ENCODE measurements at places on chromosomes 3 and 15.

GRCh38 chr3:114481113-114481512, 187.3 kb downstream of the TIGIT start:
- H3K27me3 ChIP-seq, result no peaks in the 10 kb centered on the region
- no peak for DNase-seq
- no peaks in the 10 kb centered on the region for H3K4me1 ChIP-seq
- H3K27ac ChIP-seq, result no peak overlapping the region
- no peak overlapping the region for H3K4me3 ChIP-seq

GRCh38 chr3:39426312-39426711, 19.8 kb downstream of the RPSA start:
- H3K4me3 ChIP-seq, result no peak overlapping the region
- H3K36me3 ChIP-seq, result no peaks in the 10 kb centered on the region
- H3K27me3 ChIP-seq, result no peaks in the 10 kb centered on the region
- no peak for DNase-seq
- no peaks in the 10 kb centered on the region for H3K4me1 ChIP-seq

DNA sequence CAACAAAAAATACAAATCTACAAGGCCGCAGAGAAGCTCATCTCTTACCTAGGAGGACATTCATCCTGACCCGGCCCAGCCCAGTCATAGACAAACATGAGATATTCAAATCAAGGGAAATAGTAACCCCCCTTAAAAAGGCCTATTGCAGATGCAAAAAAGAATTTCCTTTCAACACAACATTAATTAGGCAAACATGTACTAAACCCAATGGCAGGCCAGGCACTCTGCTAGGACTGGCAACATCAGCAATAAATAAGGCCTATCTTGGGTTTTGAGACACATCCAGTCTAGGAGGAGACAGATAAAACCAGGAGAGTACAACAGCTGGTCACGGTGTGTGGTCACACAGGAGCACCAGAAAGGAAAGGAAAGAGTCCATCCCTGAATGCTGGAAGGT, 61.4 kb downstream of the ADCY5 start:
- DNase-seq, result no peak
- H3K27me3 ChIP-seq, result no peaks in the 10 kb centered on the region
- no peaks in the 10 kb centered on the region for H3K4me1 ChIP-seq
- H3K4me3 ChIP-seq, result no peak overlapping the region

GRCh38 chr3:11009898-11010297, 17.4 kb downstream of the SLC6A1 start:
- no peak overlapping the region for H3K4me3 ChIP-seq
- no peak overlapping the region for H3K27ac ChIP-seq
- H3K4me1 ChIP-seq, result no peaks in the 10 kb centered on the region
- no peaks in the 10 kb centered on the region for H3K27me3 ChIP-seq
- H3K36me3 ChIP-seq, result no peaks in the 10 kb centered on the region

GRCh38 chr3:48505146-48505545, 1.2 kb upstream of the SHISA5 start:
- no peak for DNase-seq
- H3K4me3 ChIP-seq, result no peak overlapping the region
- H3K4me1 ChIP-seq, result peaks cover 43% of the 10 kb centered on the region
- no peaks in the 10 kb centered on the region for H3K27me3 ChIP-seq

GRCh38 chr3:49855662-49856061, 702 bp downstream of the TRAIP start:
- H3K4me3 ChIP-seq, result peak overlapping the region; percentile 85
- no peaks in the 10 kb centered on the region for H3K27me3 ChIP-seq
- H3K27ac ChIP-seq, result no peak overlapping the region
- DNase-seq, result no peak
- no peaks in the 10 kb centered on the region for H3K36me3 ChIP-seq

GRCh38 chr15:54577476-54578250, 599.4 kb downstream of the UNC13C start:
- H3K27ac ChIP-seq, result no peak overlapping the region
- DNase-seq, result no peak
- no peaks in the 10 kb centered on the region for H3K36me3 ChIP-seq
- H3K4me1 ChIP-seq, result no peaks in the 10 kb centered on the region

DNA sequence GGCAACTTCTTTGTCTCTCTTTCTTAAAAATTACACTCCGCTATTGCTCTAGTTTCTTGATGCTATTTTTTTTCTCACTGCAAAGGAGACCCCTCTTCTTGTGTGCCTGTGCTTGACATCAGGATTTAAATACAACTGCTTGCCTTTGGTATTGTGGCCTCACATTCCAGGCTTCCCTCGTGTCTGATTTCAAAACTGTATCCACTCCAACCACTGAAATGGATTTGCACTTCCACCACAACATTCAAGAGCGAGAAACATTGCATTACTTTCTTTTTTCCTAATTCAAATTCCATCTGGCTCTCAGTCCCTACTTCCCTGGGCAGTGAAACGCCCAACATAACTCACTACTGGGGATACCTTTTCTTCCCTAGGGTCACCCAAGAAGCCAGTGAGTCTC, 50.4 kb upstream of the PXYLP1 start:
- H3K27me3 ChIP-seq, result no peaks in the 10 kb centered on the region
- no peak overlapping the region for H3K4me3 ChIP-seq
- H3K4me1 ChIP-seq, result no peaks in the 10 kb centered on the region

DNA sequence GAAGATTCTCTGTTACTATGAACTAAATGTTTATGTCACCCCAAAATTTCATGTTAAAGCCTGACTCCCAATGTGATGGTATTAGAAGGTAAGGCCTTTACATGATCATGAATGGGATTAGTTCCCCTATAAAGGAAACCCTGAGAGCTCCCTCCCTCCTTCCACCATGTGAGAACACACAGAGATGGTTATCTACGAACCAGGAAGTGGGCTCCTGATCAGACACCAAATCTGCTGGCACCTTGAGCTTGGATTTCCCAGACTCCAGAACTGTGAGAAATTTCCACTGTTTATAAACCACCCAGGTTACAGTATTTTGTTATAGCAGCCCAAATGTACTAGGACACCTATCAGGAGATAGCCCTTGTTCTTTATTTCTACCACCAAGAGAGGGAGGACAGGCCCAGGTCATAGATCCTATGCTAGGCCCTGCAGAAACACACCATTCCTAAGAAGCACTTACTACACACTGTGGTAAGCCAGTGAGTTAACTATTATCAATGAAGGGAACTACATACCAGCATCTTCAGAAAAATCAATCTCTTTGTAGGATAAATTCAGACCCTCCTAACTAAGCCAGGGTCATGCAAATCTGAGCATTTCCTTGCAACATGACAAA, 59.0 kb downstream of the PRKAR2A start:
- no peaks in the 10 kb centered on the region for H3K27me3 ChIP-seq
- H3K4me1 ChIP-seq, result peaks cover 3% of the 10 kb centered on the region
- 0 out of 2 replicates have a peak, but pooled peaks cover 2% of the 10 kb centered on the region for H3K36me3 ChIP-seq
- no peak for DNase-seq
- H3K27ac ChIP-seq, result no peak overlapping the region

DNA sequence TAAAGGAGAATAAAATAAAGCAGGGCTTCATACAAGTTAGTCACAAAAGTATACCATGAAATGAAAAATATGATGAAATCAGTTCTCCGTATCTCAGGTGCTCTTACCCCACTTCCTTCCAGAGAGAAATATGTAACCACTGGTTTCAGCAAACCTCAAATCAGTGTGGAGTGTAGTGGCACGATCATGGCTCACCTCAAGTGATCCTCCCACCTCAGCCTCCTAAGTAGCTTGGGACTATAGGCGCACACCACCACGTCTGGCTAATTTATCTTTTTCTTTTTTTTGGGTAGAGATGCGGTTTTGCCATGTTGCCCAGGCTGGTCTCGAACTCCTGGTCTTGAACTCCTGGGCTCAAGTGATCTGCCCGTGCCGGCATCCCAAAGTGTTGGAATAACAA, 24.2 kb downstream of the DENND4A start:
- H3K27me3 ChIP-seq, result no peaks in the 10 kb centered on the region
- peaks cover 60% of the 10 kb centered on the region for H3K4me1 ChIP-seq
- no peak overlapping the region for H3K4me3 ChIP-seq
- H3K27ac ChIP-seq, result no peak overlapping the region
- no peak for DNase-seq

GRCh38 chr3:196655496-196655895, 16.0 kb downstream of the NRROS start:
- no peak for DNase-seq
- no peak overlapping the region for H3K4me3 ChIP-seq
- H3K4me1 ChIP-seq, result no peaks in the 10 kb centered on the region

DNA sequence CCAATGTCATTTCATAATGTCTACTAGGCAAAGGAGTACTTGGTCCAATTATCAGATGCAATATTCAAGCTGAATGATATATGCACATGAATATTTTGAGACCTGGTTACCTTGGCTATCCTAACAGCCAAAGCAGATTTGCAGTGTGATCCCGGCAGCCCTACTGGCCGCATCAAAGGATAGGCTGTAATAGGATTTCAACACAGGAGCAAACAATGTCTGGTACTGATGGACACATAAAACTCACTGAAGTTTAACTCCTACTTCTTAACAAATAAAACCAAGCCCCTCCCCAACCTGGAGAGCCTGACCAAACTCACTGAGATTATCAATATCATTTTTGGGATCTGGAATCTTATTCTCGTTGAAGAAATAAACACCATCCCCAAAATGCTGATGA, 130.2 kb downstream of the FOXP1 start:
- H3K4me3 ChIP-seq, result no peak overlapping the region
- DNase-seq, result no peak
- no peaks in the 10 kb centered on the region for H3K27me3 ChIP-seq

- DNase-seq, result no peak
- H3K27me3 ChIP-seq, result no peaks in the 10 kb centered on the region
- H3K4me3 ChIP-seq, result no peak overlapping the region
- peak overlapping the region; percentile 54 for H3K27ac ChIP-seq
- H3K4me1 ChIP-seq, result peaks cover 23% of the 10 kb centered on the region
- no peaks in the 10 kb centered on the region for H3K36me3 ChIP-seq
Observed at GRCh38 chr15:92840149-92840548, 60.0 kb upstream of the CHD2 start.

DNA sequence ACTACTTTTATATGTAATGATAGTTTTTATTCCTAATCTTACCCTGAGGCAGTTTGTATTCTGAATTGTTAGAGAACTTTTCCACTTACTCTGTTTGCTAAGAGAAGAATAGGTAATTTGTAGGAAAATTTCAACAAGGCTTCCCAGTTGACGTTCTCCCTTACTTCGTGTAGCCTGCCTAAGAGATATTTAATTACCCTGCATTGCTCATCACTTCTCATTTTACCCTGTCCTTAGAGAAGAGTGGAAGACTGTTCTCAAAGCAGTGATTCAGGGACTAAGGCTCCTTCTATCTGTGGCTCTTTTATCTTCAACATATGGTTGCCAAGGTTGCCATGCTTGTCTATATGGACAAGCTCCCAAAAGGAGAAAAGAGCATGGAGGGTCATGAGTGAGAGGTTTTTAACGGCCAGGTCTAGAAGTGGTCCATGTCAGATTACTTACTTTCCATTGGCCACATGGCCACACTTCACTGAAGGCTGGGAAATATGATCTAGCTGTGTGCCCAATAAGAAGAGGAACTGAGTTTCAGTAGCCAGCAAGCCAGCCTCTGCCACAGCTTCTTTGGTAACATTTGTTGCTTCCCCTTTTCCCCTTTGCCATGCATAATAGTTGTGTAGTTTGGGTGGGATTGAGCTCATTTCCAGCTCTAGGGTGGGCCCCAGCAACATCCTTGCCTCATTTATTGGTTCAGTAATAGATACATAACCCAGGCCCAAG, 22.1 kb downstream of the PDE8A start:
- peaks cover 18% of the 10 kb centered on the region for H3K4me1 ChIP-seq
- H3K36me3 ChIP-seq, result no peaks in the 10 kb centered on the region
- no peaks in the 10 kb centered on the region for H3K27me3 ChIP-seq
- H3K4me3 ChIP-seq, result no peak overlapping the region
- no peak overlapping the region for H3K27ac ChIP-seq
- peak; percentile 61 for DNase-seq

- H3K27me3 ChIP-seq, result no peaks in the 10 kb centered on the region
- DNase-seq, result no peak
- no peaks in the 10 kb centered on the region for H3K36me3 ChIP-seq
- H3K27ac ChIP-seq, result no peak overlapping the region
- no peaks in the 10 kb centered on the region for H3K4me1 ChIP-seq
- H3K4me3 ChIP-seq, result no peak overlapping the region
Observed at GRCh38 chr15:33022629-33023028, 171.9 kb downstream of the FMN1 start.

GRCh38 chr3:149280671-149281349, 52.6 kb downstream of the TM4SF18 start:
- DNase-seq, result peak; percentile 47
- no peak overlapping the region for H3K27ac ChIP-seq
- H3K36me3 ChIP-seq, result no peaks in the 10 kb centered on the region
- no peak overlapping the region for H3K4me3 ChIP-seq
- H3K4me1 ChIP-seq, result peaks cover 13% of the 10 kb centered on the region
- no peaks in the 10 kb centered on the region for H3K27me3 ChIP-seq

DNA sequence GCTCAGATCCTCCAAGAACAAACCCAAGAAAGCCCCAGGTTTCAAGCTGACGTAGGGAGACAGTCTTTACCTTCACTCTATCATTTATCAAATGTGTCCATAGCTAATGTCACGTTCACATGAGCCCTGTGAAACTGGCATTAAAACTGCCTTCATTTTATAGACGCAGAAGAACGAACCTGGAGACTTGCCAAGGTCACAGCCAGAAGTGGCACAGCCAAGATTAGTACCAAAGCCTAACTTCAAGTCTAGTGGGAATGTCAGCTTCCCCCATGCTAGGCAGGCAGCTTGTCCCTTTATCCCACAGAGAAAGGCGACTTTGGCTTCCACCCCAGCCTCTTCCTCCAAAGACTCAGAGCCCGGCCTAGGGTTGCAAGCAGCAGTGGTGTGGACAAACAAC, 517.2 kb downstream of the SHQ1 start:
- no peaks in the 10 kb centered on the region for H3K4me1 ChIP-seq
- H3K27ac ChIP-seq, result no peak overlapping the region
- no peak overlapping the region for H3K4me3 ChIP-seq
- no peak for DNase-seq

DNA sequence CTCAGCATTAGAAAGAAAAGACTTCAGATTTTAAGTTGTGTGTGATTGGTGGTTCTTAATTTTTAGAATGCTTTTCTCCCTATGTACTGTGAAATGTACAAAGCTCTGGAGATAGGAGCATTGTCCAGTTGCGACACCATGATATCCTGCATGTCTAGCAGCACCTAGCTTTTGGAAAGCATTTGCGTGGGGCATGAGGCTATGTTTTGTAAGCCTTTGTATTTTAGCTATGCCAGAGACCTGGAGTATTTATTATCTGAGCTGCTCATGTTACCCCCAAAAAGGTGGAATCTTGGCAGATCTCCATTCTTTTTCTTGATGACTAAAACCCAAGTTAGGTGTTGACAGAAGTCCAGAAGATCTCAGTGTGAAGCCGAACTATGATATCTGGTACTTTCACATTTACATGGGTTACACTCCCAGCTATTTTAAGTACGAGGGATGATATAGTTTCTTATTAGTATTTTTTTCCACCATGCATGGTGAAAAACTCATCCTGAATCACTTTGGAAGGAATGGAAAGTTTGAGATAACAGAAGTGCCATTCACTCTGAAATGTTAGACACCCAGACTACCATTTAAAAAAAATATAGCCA, 126.7 kb upstream of the SAMMSON start:
- H3K4me3 ChIP-seq, result no peak overlapping the region
- H3K27me3 ChIP-seq, result no peaks in the 10 kb centered on the region
- DNase-seq, result no peak
- no peaks in the 10 kb centered on the region for H3K36me3 ChIP-seq
- H3K27ac ChIP-seq, result no peak overlapping the region

- H3K4me3 ChIP-seq, result no peak overlapping the region
- H3K36me3 ChIP-seq, result no peaks in the 10 kb centered on the region
- no peaks in the 10 kb centered on the region for H3K27me3 ChIP-seq
- no peaks in the 10 kb centered on the region for H3K4me1 ChIP-seq
Observed at GRCh38 chr3:102207151-102207571, 227.7 kb upstream of the ZPLD1 start.

- no peak for DNase-seq
- no peaks in the 10 kb centered on the region for H3K4me1 ChIP-seq
- no peak overlapping the region for H3K27ac ChIP-seq
Observed at GRCh38 chr15:89184357-89184756, 37.0 kb downstream of the RLBP1 start.
